Stimulated activated CD4-positive, alpha-beta T cell treated with anti-CD3 and anti-CD28 coated beads, Interleukin-12 subunit alpha, Interleukin-12 subunit beta, amount 100 ng/mL, for 48 hours (primary cell): ENCODE measurements at places on chromosomes 6 and 20.

DNA sequence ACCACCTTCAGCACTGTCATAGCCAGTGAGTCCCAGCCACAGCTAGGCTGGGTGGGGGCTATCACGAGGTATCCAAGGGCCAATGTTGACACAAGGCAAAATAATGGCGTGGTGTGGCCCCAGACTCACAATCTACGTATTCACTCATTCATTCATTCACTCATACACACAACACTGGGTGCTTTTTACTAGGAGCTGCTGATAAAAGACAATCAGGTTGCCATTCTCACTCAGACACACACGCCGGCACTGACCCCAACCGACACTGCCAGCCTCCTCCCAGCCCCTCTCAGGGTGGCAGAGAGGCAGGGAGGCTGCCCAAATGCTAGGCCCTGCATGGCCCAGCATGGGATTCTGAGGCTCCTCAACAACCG, 1.5 kb upstream of the C20orf144 start:
- no peak for DNase-seq

- no peak for DNase-seq
These were observed 298.6 kb downstream of the C6orf118 start for GRCh38 chr6:165010556-165011535.

DNA sequence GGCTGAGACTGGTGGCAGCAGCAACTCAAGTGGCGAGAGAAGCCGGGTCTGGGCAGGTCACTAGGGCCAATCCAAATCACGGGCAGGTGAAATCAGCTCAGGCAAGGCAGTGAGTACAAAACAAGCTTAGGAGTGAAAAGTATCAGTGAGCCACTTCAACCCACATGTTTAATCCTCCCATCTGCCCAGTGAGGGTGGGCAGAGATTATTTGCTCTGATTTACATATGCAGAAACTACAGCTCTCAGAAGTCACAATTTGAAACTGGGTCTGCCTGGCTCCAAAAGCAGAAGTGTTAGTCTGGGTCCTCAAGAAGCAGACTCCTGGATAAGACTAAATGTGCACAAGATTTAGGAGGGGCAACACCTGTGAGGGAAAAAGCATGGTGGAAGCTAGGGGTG, 173.7 kb upstream of the LRFN2 start:
- no peak for DNase-seq

DNA sequence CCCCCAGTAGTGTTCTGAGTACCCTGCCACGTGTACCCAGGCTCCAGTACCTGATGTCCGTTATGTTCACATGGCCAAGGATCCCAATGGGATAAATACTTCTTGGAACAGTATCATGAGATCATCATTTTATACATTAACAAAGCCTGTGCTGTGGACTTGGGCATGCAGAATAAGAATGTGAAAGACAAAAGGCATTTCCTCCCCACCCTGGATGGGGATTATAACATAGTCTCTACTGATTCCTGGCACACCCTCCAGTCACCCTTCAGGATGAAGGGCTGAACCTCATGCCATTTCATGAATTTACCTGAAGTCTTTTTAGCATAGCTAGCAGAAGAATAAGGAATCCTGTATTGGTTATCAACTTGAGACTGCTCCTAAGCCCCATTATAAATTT, 2.8 kb downstream of the TNFRSF21 start:
- no peak for DNase-seq

DNA sequence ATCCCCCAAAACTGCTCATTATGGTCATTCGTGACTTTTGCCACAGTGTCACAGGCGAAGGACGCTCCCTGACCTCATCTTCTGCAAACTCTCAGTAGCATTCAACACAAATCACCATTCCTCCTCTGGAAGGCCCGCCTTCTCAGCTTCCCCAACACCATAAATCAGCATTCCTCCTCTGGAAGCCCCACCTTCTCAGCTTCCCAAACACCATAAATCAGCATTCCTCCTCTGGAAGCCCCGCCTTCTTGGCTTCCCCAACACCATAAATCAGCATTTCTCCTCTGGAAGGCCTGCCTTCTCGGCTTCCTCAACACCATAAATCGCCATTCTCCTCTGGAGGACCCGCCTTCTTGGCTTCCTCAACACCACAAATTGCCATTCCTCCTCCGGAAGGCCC, 288.0 kb upstream of the AGPAT4 start:
- DNase-seq, result no peak

DNA sequence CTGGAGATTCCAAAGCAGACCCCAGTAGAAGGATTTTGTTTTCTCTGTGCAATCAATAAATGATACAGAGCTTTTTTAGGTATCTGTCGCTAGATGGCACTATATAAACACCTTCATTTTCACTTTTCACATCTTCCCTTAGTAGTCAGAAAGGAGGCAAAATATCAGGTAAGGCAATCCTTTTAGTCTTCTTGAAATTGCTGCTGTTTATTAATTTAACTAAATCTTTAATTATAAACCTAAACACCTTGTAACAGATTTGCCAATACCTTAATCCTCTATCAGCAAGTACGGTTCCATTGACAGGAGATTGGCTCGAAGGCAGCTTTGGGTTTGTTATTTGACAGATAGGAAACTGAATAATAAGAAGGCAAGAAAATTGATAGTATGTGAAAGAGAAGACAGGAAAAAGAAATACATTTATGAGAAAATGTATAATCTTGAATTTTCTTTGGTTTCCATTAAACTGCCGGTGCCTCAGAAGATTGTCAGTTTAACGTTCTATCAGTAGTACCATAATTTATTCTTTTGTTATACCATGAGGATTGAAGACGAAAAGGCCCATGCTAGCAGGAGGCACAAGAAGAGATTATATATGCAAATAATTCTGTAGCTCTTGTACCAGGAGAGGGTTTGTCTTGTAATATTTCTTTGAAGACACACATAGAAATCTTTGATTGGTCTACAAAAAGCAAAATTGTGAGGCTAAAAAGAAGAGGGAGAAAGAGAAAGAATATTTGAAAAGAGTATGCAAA, 23.5 kb upstream of the IBTK start:
- no peak for DNase-seq

GRCh38 chr6:73264446-73264845, 1.4 kb upstream of the KHDC1 start:
- DNase-seq, result no peak

DNA sequence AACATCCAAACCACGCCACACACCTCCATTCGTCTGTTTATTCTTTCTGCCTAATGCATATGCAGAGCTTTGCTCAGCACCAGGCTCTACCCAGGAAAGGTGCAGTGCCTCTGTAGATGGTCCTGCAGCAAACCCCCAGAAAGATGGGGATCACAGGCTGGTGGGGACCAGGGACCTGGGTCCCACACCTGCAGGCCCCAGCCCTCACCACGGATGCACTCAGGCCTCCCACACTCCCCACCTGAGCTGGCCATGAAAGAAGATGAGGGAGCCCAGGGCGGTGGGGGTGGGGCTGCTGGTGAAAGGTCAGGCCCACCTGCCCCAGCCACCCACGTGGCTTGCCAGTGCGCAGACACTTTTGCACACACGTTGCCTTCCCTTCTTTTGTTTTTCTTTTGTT, 217.7 kb downstream of the TAF4 start:
- no peak for DNase-seq

DNA sequence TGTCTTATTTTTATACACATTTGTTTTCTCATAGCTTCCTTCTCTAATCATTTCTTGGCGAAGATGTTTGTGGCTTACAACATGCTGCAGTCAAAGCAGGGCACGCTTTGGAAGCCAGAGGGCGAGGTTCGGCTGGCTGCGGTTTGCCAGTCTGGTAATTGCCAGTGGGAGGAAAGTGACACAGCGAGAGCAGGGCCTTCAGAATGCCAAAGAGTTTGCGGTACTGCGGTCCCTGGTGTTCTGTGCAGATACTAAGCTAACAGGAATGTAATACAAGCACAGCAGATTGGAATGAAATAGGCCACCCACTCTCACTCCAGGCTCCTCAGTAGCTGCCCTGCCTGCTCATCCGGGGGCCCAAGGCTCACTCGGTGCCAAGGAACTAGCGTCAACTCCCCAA, 58.7 kb upstream of the TGM3 start:
- DNase-seq, result no peak

DNA sequence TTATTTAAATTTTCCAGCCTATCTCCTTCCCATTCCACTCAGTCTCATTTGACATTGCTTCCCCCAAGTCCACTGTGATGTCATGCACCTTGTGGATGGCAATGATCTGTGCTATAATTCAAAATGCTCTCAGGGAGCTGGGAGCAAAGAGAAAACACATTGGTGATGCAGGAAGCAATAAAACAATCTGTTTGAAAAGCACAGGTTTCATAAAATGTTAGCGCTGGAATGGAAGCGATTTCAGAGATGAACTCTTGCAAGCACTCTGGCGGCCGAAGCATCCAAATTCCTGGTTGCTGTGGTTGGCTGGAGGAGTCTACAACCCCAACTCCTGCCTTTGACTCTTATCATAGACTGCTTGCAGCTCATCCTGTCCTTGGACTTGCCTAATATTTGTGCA, 167.0 kb downstream of the GMPR start:
- DNase-seq, result no peak

GRCh38 chr6:3419624-3420272, 37.1 kb downstream of the SLC22A23 start:
- DNase-seq, result no peak

GRCh38 chr6:118644007-118644406, 7.4 kb downstream of the CEP85L start:
- DNase-seq, result no peak

- DNase-seq, result no peak
These were observed 23.2 kb upstream of the FOXP4 start for GRCh38 chr6:41522780-41523548.

DNA sequence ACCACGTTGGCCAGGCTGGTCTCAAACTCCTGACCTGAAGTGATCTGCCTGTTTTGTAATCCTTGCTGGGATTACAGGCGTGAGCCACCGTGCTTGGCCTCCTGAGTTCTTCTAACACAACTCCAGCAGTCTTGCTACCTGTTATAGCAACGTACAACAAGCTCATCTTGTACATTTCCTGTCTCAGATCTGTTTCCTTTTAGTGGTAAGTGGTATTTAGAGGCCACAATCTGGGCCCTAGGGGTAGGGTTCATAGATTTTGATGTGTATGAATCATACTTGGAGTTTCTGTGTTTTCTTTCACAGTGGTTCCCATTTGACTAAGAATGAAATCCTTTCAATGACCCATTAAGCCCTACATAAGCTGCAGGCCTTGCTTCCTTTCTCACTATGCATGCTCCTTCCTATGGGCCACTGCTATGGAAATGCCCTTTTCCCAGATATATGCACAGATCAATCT, 27.1 kb upstream of the SYNCRIP start:
- DNase-seq, result no peak

- no peak for DNase-seq
These were observed 565.9 kb upstream of the RNF217 start for GRCh38 chr6:124396361-124396760.

- DNase-seq, result no peak
These were observed 40.2 kb downstream of the FOXP4 start for GRCh38 chr6:41586252-41587007.

GRCh38 chr6:105258816-105259215, 79.0 kb upstream of the POPDC3 start:
- no peak for DNase-seq

DNA sequence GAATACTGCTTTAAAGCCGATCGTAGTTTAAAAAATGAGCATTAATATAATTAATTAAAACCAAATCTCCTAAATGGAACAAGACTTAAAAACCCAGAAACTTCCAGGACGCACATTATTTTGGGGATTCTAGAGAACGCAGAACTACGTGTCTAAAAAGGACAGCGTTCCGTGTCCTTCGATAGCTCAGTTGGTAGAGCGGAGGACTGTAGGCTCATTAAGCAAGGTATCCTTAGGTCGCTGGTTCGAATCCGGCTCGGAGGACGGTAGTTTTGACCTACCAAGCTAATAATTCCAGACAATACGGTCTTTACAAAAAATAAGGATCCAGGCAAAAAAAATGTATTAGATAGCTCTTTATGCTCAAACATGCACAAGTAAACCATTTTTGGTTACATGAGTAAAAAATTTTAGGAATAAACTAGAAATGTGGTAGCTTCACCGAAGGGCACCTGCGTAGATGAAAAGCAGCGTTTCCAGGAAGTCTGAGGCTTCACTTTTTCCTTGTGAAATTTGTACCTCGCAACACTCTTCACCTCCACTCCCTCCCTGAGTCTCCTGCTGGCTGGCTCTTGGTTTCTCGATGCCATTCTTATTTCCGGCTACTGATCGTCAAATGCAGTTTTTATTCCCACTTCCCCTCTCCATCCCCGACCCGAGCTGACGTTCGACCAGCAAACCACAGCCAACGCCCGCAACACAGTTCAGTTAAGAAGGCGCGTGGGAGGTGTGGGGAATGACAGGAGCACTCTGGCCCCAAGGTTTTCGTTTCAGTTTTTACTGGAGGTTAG, 19.6 kb upstream of the ABT1 start:
- peak; percentile 74 for DNase-seq

DNA sequence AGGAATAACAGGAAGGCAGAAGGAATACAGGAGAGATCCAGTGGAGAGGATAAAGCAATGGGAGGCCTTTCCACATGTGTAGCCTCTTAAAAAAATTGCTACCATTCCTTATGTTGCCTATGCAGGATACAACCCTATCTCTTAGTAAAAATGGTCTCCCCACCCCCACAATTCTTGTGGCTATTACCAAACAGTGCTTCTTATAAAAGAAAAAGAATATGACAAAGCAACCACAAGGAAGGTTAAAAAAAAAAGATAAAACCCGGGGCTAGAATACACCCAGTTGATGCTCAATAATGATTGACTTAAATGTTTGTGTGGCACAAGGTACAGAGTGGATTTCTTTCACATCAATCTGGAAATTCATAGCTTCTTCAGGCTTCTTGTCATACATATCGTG, 250.9 kb downstream of the HIVEP2 start:
- no peak for DNase-seq

DNA sequence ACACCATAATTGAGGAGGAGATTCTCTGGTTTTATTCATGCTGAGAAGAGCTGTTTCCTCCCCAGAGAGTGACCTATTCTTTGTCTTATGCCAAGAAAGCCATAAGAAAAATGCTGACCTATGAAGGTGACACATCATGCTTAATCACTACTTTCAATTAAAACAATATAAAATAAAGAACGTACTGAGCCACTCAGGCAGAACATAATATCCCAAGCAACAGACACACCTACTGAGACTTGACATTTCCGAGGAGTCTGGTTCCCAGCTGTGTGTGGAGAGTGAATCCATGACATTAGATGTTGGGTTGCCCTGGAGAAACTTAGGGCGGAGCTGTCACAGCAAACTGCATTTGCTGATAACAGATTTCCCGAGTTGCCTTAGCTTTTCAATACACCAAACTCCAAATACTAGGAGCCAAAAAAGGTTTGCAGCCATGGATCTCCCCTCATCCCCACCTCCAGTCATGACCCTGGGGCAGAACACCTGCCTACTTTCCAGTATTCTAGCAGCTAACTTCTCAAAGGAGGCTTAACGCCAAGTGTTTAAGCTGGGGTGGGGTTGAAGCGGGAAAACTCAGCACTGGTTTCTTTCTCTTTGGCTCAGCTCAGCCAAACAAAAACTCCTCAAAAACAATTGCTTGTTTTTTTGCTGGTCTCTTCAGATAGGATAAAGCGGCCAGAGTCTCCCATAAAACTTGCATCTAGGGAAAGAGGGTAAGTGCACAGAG, 92.2 kb downstream of the BACH2 start:
- DNase-seq, result no peak

DNA sequence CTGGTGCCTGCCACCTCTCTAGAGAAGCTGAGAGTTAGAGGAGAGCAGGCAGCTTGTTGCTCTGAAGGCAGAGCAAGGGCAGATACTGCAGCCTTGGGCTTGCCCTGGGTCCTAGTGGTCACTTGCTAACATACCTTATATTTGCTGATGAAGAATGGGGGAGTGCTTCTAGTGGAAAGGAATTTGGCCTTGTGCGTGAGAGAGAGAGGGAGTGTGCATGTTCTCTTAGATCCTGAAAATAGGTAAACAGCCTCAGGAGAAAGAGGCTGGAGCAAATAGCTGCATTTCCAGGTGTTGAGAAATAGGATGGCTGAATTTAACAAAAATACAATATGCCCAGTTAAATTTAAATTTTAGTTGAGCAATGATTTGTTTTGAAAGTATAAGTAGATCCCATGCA, 724.5 kb upstream of the FLRT3 start:
- DNase-seq, result no peak
